Endodermal cell (in vitro differentiated cells): ENCODE measurements at places on chromosomes 7 and 10.

GRCh38 chr7:147044941-147045340, 928.3 kb downstream of the CNTNAP2 start:
- no peak for DNase-seq

- DNase-seq: no peak
These were observed 229.5 kb downstream of the GATA3 start for GRCh38 chr10:8283986-8284385.

DNA sequence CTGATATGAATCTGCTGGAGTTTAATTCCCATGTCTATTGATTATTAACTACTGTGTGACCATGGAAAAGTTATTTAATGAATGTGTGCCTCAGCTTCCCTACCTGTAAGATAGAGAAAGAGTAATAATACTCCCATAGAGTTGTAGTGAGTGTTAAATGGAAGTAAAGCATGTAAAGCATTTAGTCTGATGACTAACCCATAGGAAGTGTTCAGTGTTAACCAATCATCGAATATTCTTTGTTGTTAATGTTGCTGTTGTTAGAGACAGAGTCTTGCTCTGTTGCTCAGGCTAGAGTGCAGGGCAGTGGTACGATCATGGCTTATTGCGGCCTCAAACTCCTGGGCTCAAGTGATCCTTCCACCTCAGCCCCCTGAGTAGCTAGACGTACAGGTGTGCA, 36.2 kb upstream of the CCDC6 start:
- DNase-seq: no peak

- DNase-seq: no peak
These were observed 219.8 kb upstream of the GLI3 start for GRCh38 chr7:42456756-42457276.

GRCh38 chr10:125029584-125030242, 87.8 kb downstream of the ZRANB1 start:
- no peak for DNase-seq

GRCh38 chr10:104640339-104641186, 527 bp upstream of the SORCS3 start:
- peak; percentile 70 for DNase-seq

- no peak for DNase-seq
These were observed 62.7 kb downstream of the DNAJC12 start for GRCh38 chr10:67775279-67775678.

- DNase-seq: no peak
These were observed 138.3 kb upstream of the ADCY1 start for GRCh38 chr7:45435846-45436245.

DNA sequence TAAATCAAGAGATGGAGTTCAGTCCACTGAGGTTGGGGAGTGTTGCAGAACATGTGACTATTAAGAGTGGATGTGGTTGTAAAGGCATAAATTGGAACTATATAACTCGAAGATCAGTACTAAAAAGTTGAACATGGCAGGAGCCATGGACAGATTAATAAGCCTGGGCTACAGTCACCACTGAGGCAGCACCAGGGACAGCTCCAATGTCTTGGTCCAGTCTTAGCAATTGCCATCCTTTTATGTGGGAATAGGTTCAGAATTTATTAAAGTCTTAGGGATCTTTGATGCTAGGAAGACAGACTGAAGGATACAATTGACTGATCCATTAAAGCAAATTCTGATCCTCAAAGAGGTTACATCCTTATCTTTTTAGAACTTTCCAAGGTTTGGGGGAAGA, 156.6 kb downstream of the ADRA2A start:
- DNase-seq: peak; percentile 71

DNA sequence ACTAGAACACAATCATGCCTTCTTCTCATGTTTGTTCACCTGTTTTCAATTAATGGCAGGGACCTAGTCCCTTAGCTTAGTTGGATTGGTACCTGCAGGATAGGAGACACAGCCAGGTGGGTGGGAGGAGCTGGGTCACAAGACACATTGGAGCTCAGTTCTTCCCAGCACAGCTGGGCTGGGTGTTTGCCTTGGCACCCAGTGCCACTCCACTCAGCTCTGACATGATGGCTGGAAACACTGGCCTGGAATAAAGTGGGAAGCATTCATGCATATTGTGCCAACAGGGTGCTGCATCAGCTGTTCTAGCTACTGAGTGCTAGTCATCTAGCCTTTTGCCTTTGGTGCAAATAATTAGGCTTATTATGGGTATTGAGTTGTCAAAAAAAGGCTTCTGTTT, 226.1 kb downstream of the PTEN start:
- DNase-seq: no peak

GRCh38 chr10:14205233-14205632, 125.5 kb downstream of the FRMD4A start:
- DNase-seq: peak; percentile 17

DNA sequence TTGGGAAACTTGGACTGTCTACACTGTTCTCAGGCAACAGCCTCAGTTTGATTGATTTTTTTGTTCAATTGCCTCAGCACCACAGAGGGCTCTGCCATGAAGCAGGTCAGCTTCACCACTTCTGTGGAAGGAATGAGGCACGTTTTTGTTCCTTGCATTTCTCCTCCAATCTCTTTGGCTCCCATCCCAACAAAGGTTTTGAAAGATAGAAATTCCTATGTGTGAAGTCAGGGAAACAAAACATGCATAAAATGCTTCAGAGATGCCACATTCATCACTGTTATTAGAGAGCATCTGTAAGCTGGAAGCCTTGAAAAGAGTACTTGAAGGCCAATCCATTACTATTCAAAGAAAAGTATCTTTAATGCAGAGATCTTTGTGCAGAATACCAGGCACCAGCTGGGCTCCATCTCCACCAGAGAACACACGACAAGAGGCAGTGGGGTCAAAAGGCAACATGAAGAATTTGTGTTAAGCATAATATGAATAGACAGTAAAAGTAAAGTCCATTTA, 249.1 kb upstream of the LYZL1 start:
- DNase-seq: no peak

GRCh38 chr10:91409069-91409868, 875 bp upstream of the HECTD2 start:
- no peak for DNase-seq

- no peak for DNase-seq
These were observed 140.3 kb downstream of the FOXP2 start for GRCh38 chr7:114554781-114555537.

GRCh38 chr7:151402029-151402835, 7.6 kb downstream of the WDR86 start:
- peak; percentile 41 for DNase-seq

- DNase-seq: no peak
These were observed 335.7 kb downstream of the GPR37 start for GRCh38 chr7:124429923-124430322.

DNA sequence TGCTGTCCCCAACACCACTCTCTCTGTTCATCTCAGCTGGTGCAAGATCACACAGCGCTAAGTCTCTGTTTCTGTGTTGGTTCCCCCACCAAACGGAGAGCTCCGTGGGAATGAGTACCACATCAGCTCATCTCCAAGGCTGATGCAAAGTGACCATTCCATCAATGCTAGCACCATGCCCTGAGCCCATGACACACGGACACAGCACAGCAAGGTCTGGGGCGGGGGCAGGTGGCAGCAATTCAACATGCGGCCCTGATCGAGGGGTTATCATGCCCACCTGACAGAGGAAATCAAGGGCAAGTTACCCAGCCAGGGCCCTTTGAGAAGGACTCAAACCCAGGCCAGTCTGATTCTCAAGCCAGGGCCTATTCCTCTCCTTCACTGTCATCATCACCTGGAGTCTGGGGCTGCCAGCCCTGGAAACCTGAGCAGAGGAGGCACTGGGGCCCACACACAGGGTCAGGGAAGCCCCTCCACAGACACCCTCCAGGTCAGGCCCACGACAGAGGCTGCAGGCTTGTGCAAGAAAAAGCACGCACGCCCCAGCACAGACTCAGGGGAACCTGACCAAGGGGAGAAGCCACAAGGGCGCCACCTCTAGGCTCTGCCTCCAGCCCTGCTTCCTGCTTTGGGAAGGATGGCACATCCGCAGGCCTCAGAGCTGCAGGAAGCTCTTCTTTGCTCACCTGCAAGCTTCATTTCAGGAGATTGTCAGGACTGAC, 74.8 kb downstream of the GRID1 start:
- DNase-seq: peak; percentile 84

DNA sequence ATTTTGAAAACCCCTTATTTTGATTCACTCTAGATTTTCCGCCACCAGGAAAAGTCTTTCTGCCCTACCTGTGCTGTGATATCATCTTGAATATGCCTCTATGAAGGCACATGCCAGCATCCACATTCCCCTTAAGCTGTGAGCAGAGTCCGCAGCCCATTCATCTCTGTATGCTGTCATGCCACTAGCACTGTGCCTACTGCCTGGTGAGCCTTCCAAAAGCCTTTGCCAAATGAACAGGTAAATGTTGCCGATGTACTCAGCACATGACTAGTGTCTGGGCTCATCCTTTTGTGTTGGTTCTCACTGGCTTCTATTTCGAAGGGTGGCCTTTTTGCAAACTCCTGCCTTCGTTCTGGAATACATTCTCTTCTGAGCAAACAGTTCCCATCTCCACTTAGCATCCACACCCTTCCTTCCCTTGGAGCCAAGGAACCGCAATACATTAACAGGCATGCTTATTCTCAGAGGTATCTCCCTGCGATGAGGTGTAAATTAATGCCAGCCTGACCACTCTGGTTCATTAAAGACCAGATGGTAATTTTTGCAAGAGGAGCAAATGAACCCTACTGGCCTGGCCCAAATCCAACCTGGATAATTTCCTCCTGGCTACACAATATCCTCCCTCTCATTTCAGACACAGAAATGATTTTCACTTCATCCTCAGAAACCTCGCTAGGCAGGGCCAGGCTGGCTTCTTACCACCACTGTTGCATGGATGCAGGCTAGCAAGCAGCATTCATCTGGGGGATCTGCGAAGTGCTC, 339.7 kb upstream of the NFE2L3 start:
- no peak for DNase-seq

GRCh38 chr7:123169065-123169464, 30.7 kb downstream of the SLC13A1 start:
- no peak for DNase-seq

DNA sequence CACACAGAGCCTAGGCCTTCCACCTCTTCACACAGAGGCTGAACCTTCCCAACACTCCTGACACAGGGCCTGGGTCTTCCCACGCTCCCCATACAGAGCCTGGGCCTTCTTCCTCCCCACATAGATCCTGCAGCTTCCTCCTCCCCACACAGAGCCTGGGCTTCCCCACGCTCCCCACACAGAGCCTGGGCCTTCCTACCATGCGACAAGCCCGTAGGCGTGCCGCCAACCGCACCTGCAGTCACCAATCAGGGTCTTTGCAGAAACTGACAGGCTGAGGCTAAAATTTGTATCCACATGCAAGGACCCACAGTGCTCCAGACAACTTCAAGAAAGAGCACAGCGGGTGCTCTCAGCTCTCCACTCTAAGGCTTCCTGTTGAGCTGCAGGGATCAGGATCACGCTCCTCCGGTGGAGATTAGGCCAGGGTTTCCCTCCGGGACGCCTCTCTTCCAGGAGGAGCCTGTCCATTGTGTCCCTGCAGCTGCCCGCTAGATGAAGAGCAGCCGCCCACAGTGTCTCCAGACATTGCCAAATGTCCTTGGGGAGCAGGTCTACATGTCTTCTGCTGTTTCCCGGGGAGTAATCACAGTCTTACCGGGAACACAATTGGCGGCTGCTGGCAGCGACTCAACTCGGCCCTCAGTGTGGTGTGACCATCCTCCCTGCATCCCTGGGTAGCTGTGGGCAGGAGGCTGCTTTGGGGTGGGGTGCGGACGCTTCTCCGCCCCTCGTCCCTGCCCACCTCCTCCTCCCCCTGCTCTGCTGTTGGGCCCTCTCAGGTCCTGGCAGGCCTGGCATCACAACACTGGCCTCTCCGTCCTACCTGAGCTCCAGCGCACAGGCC, 9.7 kb downstream of the CFAP46 start:
- no peak for DNase-seq

DNA sequence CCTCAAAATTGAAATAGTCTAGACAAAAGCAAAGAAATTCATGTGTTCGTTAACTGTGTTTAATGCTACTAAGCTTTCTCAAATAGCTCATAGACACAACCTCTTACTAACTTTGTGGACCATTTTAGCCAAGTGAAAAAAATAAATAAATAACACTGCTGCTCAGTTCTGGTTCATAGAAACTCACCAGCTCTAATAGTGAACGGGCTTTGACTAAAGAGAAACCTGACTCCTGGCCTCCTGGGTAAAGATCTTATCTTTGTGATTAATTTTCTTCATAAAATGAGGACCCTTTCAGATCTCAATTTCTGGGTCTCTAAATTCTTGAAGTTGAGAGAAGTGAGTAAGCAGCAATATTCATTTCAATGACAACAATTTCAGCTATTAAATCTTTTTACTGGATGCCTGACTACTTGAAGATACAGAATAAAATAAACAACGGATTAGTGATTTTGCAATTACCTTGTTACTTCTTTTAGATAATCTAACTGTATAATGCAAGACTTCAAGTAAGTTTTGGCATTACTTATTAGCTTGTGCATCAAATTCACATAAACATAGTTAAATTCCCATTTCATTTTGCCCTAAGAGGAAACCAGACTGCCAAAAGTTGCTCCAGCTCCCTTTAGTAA, 3.1 kb downstream of the CADPS2 start:
- no peak for DNase-seq

- DNase-seq: peak; percentile 57
These were observed 145.6 kb downstream of the PFKFB3 start for GRCh38 chr10:6348096-6348874.

GRCh38 chr7:13414181-13414580, 575.3 kb downstream of the ETV1 start:
- DNase-seq: no peak

GRCh38 chr7:128067983-128068382, 36.7 kb upstream of the LRRC4 start:
- DNase-seq: no peak

- DNase-seq: peak; percentile 67
These were observed 634 bp downstream of the EZH2 start for GRCh38 chr7:148883266-148884048.

- DNase-seq: peak; percentile 28
These were observed 190.2 kb downstream of the CAMK1D start for GRCh38 chr10:12539350-12540164.

GRCh38 chr7:142482891-142483658, 225.2 kb upstream of the PRSS58 start:
- DNase-seq: peak; percentile 83

GRCh38 chr7:34389332-34390078, 268.5 kb upstream of the NPSR1 start:
- DNase-seq: peak; percentile 41

DNA sequence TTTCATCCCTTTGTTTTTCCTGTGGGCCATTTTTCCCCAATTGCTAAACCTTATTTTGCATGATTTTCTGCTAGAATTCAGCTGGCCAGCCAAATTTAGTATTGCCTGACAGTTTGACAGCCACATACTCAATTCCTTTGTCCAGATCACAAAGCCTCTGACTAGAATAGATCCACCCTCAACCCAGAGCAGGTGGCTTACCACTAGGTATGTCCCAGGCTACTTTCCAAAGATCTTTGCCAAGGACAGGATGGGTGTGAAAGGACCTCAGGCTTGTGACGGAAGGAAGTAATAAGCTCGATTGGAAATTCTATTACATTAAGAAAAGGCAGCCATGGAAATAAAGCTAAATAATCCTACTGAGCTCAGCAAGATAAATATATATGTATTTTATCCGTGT, 50.6 kb upstream of the AGK start:
- no peak for DNase-seq

GRCh38 chr10:65555192-65555591, 1370.6 kb upstream of the LRRTM3 start:
- peak; percentile 46 for DNase-seq

- no peak for DNase-seq
These were observed 95.0 kb downstream of the FAM53B start for GRCh38 chr10:124649214-124649613.

- no peak for DNase-seq
These were observed 1199.9 kb downstream of the GATA3 start for GRCh38 chr10:9254353-9254752.

GRCh38 chr10:117903854-117904253, 142.9 kb downstream of the RAB11FIP2 start:
- no peak for DNase-seq
